Lower lobe of right lung (tissue), 2 donors: ENCODE measurements at places on chromosomes 6 and 20. TPM values are rescaled to one million over a fixed set of nuclear protein-coding genes. Genes with fewer than 3 reads are reported as not detected.

MYB gene
- 6.1 TPM for total RNA-seq

OLIG3 gene
- not detected for total RNA-seq

MYL9 gene
- total RNA-seq = 274 TPM

KIF16B gene
- 25.1 TPM for total RNA-seq

PPP1R16B gene
- total RNA-seq = 13.0 TPM

C2 gene
- total RNA-seq = 311 TPM
